ENCODE measurements at places on chromosomes 5 and 9. TPM values are rescaled to one million over a fixed set of nuclear protein-coding genes. Genes with fewer than 3 reads are reported as not detected.

DNA sequence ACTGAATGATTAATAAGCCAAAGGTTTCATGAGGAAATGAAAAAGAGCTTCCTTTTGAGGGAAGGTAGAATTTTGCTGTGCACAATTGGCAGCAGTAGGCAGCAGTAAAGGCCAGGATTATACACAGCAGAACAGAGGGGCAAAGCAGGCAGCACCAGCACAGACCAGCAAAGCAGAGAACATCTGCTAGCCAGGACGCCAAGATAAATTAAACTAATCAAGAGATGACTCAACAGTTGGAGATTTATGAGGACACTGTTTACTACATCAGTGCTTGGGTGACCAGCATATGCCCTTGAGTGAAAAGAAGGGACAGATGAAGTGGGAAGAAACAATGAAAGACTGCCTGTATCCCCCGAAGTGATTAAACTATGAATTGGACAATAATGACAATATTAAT, 871.4 kb upstream of the CDH10 start:
- no peak for DNase-seq

- DNase-seq = no peak
Observed at GRCh38 chr9:92642564-92642963, 27.4 kb downstream of the IPPK start.

DNA sequence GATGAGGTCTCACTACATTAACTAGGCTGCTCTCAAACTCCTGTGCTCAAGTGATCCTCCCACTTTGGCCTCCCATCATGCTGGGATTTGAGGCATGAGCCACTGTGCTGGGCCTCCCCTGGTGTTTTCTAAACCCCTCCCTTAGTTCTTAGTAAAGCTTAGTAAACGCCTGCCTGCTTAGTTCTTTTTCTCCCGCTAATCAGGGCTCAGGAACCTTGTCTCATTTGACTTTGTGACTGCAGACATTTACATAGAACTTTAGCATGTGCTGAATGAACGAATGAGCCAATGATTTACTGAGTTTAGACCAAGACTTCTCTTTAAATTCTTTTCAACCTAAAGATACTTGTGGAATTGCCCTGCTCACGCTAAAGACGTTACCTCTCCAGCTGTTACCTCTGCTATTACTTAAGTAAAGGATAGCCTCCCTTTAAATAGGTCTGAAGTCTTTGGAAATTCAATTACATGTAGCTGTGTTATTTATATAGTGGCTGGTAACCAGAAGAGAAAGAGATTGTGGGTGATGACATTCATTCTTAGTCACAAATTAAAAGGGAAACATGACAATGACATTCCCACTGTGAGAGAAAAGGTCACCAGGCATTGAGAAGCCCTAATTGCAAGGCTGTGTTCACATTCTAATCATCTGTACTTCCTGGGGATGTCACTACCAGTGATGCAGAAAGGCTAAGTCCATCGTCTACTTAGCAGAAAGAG, 18.6 kb upstream of the SUSD1 start:
- no peak for DNase-seq

DNA sequence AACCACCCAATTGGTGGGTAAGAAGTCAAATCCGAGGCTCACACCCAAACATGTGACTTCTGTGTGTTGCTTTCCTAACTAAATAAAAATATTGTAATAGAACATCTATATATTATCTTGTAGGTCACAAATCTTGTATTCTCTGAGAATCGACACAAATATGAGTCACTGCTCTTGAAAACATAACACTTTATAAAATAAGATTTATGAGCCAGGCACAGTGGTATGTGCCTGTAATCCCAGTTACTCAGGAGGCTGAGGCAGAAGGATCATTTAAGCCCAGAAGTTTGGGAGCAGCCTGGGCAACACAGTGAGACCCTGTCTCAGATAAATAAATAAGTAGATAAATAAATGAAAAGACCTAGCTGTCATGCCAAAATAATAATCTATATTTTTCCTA, 624.1 kb downstream of the ANXA1 start:
- DNase-seq = no peak

GRCh38 chr5:124736805-124737188, 9.6 kb downstream of the ZNF608 start:
- DNase-seq = no peak

DNA sequence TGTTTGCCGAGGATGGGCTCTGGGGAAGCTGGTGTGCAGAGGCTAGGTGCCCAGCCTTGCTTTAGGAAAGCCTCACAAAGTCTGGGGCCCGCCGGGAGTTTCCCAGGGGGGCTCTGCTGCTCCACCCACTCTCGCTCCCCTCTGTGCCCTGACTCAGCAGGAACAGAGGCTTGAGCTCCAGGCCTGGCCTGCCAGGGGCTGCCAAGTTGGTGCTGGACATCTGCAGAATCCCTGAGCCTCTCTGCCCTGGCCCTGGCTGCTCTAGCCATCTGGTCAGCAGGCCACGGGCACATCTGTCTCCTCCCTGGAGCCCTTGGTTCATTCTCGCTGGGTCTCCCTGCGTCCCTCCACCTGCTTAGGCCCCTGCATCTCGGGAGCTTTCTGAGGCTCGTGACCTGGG, 647 bp upstream of the ADAMTSL2 start:
- DNase-seq = no peak

GRCh38 chr5:55993731-55994494, 850 bp downstream of the IL6ST start:
- no peak for DNase-seq

The FBXO4 gene
- 9.9 TPM for total RNA-seq

All from epithelial cell of proximal tubule (primary cell).